ENCODE measurements at places on chromosomes 6 and 20.

DNA sequence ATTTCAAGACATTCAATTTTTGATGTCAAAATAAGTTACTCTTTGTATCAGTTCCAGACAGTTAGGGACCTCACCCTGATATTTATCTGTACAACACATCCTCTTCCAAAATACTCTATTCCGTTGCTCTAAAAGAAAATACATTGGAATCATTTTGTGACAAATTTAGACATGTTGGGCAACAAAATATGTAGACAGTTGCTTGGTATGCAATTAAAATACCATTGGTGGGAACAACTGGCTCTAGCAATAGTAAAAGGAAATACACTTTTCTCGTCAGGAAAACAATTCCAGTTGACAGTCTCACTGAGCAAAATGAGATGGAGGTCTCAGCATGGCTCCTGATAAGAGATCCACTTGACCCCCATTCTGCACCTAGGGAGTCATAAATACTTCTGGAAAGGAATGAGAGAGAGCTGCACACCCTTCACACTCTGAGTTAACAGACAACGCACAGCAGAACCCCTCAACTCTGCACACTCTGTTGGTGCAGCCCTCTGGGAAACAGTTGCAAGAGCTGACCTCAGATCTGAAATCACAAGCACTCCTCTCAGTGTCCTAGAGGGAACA lies 171.3 kb upstream of the NT5E start:
- DNase-seq = no peak

GRCh38 chr6:13523826-13524622 lies 36.6 kb upstream of the GFOD1 start:
- peak; percentile 73 for DNase-seq

DNA sequence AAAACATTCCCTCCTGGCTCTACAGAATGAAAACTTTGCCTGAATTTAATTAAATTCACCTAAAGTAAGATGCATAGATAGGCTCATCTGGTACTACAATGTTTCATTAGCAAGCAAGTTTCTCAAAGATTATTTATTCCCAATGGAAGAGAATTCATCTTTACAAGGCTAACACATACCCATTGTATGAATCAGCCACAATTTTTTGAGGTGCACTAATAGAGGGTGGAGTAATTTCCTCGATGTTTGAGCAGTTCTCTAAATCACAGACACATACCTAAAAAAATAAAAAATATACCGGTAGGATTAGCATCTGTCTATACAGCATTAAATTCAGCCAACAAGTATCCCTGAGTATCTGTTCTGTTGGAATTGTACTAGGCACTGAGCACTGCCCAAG lies 32.7 kb downstream of the ROS1 start:
- no peak for DNase-seq

- no peak for DNase-seq
Observed at GRCh38 chr6:169894377-169894960, 143.0 kb downstream of the ERMARD start.

- no peak for DNase-seq
Observed at GRCh38 chr20:10939331-10939941, 265.6 kb upstream of the JAG1 start.

DNA sequence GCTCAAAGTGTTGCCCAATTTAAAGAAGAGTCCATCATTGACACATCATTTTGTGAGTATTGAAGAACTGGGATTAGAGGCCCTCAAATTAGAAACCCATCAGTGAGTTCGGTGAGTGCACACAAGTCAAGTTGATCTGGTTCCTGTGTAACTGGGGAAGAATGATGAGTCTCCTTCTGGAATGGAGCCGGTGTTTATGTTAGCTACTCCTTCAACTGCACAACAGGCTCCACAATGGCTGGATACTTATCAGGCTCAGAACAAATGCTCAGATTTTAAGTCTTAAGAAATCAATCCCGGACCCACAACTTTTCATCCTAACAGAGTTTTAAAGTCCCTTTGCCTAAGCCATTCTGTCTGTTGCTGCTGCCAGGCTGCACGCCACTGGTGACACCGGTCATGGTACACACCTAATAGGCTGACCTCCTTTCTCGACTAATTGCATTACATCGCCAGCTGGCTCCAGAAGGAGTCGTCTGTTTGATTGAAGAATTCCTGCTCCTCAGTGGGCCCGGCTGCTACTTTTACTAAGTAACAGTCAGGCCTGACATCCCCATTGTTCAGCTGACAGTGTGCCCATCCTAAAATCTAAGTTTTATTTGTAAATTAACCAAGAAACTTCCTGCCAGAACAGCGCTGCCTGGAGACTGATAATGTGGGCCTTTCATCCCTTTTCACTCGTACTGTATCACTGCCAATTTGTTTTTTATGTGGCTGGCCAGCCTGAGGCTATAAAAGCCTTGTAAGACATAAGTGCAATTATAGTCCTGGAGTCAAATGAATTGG lies 130.4 kb downstream of the INSM1 start:
- no peak for DNase-seq

DNA sequence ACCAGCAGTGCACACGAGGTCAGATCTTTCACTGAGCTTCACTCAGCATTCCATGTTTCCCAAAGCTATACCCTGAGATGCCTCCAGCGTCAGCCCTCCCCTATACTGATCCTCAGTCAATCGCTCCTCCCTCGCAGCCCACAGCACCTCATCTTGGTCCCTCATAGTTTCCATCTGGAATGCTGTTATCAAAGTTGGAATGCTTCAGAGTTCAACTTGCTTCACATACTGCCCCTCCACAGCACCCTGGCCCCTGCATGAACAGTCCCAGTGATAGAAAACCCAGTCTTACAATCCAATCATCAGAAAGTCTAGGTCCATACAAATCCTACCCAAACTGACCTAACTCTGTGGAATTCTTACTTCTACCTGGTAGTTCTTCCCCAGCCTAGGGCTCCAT lies 20.0 kb downstream of the SPAG4 start:
- DNase-seq = no peak

DNA sequence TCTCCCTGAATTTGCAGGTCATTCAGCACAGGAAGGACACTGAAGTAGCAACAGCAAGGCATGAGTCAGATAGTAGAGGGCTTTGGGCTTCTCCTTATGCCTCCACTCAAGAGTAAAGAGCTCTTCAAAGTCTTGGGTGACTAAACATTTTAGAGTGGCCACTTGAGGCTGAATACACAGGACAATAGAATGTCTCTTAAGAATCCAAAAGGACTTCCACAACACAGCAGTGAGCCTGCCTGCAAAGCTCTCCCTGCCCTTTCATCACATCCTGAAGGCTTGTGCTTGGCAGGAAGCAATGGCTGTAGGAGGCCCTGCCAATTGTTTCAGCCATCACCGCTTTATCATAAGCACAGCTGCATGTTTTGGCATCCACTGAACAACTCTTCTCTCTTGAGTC lies 36.8 kb downstream of the FOXQ1 start:
- DNase-seq = no peak

- DNase-seq = no peak
Observed at GRCh38 chr6:27593200-27593818, 120.4 kb upstream of the ZNF184 start.

GRCh38 chr20:61524951-61525666 lies 273.0 kb downstream of the CDH4 start:
- no peak for DNase-seq

- no peak for DNase-seq
Observed at GRCh38 chr20:52031206-52031562, 160.4 kb downstream of the ZFP64 start.

DNA sequence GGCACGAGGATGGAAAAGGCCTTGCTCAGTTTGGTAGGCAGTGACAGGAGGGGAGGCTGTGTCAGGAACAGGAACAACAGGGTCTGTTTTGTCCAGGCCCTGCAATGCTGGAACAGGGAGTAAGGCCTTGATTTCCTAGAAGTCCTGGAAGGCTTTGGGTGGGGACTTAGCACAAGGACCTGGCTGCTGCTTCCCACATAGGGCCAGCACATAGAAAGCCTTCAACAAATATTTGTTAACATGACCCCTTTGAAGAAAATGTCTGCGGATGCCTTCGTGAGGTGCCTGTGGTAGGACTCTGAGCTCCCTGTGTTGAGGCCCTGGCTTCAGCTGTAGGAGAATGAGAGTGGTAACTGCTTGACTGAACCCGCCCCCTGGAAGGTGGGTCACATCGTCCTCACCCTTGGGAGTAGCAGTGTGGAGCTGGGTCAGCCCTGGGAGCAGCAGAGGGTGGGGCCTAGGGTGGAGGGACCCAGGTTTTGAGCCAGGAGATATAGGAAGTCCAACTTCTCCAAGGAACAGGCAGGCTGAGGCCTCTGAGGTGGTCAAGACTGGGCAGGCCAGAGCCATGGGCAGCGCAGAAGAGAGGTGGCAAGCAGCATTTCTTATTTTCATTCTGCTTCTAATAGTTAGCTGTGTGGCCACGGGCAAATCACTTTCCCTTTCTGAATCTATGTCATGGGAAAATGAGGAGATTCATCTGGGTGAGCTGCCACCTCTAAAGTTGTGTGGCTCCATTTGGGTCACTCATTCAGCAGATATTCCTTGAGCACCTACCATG lies 50.0 kb downstream of the CNBD2 start:
- no peak for DNase-seq

- DNase-seq = peak; percentile 33
Observed at GRCh38 chr6:52362443-52363227, 684 bp downstream of the PAQR8 start.

DNA sequence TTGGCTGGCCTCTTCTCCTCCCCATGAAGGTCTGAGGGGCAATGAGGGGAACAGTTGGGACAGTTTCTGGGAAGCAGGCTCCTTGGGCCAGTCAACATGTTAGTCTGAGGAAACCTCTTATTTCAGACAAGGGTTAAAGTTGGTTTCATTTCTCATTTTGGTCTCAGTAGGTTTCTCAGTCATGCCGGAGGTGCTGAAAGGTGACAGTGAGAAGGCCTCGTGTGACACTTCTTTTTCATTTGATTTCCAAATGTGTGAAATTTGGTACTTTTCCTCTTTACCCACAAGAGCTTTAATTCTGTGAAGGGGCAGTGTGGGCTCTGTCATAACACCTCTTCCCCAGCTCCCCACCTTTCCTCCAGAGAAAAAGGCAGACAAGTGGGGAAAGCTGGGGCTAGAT lies 7.5 kb upstream of the GLP1R start:
- no peak for DNase-seq

- peak; percentile 55 for DNase-seq
Observed at GRCh38 chr6:593139-593906, 63.6 kb downstream of the HUS1B start.

- DNase-seq = no peak
Observed at GRCh38 chr20:22984606-22985005, 50.5 kb upstream of the SSTR4 start.

GRCh38 chr6:116218172-116218633 lies 35.7 kb downstream of the TSPYL4 start:
- DNase-seq = peak; percentile 41

DNA sequence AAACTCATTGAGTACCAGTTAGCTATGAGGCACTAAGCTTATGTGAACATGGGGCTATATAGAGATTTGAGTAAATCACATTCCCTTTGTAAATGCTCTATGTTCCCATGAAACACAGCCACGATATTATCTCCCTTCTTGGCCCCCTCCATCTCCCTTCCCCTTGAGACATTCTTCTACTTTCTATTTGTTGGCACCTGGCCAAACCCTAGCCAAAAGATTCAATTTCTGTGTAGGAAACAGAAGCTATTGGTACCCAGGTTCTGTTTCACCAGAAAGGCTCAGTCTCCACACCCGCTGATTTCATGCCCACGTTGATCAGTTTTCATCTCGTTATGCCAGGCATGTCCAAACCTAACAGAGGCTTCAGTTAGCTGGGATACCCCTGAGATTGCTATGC lies 145.5 kb upstream of the LAMP5 start:
- peak; percentile 79 for DNase-seq

GRCh38 chr6:79307321-79308036 lies 73.0 kb upstream of the HMGN3 start:
- peak; percentile 63 for DNase-seq

- DNase-seq = no peak
Observed at GRCh38 chr20:17643531-17644188, 38.4 kb downstream of the RRBP1 start.

DNA sequence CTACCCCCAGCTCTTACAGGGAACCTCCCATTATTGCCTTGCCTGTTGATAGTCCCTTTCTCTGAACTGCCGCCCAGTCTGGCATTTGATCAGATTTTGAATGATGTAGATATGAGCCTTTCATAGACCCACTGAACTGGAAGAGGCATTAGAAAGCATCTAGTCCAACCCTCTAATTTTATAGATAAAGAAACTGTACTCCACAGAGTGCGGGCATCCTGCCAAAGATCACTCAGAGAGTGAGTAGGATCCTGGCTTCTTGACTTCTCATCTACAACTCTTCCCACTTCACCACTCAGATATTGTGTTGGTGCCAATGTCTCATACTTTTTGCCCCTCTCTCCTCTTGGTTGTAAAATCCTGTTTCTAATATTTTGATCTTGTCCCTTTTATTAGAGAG lies 179.2 kb upstream of the BMP2 start:
- no peak for DNase-seq

GRCh38 chr20:43658723-43659419 lies 8.0 kb upstream of the MYBL2 start:
- DNase-seq = no peak

Measured in NCI-H2171 treated with DMSO at 0.1 percent for 48 hours (cell line).